Stimulated activated CD4-positive, alpha-beta T cell treated with anti-CD3 and anti-CD28 coated beads, TNF-alpha, amount 100 ng/mL, for 24 hours (primary cell): ENCODE measurements at places on chromosomes 4 and X.
A peak's percentile ranks its signal among the peaks of the same experiment; 100 is the strongest.

GRCh38 chr4:146340798-146341197 is 126.5 kb downstream of the REELD1 start:
- DNase-seq = no peak

DNA sequence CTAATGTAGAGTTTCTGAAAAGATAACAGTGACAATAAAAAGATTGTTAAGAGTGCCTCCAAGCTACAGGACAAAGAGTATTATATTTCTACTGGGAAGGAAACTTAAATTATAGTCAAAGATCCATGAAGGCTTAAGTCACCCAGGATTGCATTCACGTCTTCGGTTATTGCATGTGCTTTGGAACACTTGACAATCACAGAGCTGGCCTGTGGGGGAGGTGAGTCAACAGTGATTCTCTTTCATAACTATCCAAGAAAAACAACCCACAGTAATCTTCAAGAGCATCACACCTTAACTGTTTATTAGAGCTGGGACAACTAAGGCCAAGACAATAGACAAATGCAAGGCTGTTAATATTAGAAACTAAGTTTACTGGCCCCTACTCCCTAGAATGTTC is 40.3 kb downstream of the PDGFC start:
- no peak for DNase-seq

GRCh38 chr4:13612569-13612968 is 15.0 kb downstream of the BOD1L1 start:
- DNase-seq = no peak

- DNase-seq = no peak
Measured at GRCh38 chr4:42643685-42644084, 13.2 kb downstream of the ATP8A1 start.

- no peak for DNase-seq
Measured at GRCh38 chrX:63349307-63349706, 1.8 kb downstream of the SPIN4 start.

- DNase-seq = no peak
Measured at GRCh38 chr4:91019513-91019912, 892.3 kb downstream of the CCSER1 start.

- no peak for DNase-seq
Measured at GRCh38 chr4:9611101-9611500, 166.9 kb downstream of the DEFB131A start.

DNA sequence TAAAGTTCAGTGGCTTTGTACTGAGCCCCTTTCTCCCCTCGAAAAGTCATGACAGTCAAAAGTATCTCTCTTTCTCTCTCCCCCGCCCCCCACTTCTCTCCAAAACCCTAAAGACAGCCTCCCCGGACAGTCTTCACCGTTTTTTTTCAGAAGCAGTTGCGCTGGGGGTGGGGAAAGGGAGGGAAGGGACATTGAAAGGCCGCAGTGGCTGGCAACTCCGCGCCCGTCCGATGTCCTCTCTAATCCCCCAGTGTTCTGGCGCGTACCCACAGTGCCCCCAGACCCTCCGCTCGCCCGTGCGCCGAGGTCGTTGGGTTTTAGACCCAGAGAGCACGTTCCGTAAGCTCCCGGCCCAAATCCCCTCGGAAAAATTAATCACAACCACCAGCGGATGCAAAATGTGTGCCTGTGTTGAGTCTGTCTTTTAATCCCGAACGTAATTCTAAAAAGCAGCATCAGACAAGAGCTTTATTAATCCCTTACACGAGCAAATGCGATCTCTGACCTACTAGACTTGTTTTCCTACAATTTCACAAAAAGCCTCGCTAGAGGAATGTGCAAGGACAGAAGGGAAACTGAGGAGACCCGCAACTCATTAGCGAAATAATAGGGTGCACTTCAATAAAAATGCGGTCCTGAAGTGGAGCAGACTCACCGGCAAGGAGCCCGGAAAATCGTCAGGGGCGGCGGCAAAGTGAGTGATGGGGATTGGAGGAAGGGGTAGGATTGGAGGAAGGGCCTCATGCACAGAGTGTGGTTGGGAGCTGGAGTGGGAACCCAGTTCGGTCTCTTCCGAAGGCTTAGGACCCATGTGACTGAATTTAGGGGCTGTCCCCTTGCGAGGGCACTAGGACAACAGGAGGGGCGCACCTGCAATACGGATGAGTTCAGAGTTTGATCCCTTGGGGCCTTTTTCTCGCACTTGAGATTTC is 12.2 kb upstream of the PRDM8 start:
- peak; percentile 18 for DNase-seq

DNA sequence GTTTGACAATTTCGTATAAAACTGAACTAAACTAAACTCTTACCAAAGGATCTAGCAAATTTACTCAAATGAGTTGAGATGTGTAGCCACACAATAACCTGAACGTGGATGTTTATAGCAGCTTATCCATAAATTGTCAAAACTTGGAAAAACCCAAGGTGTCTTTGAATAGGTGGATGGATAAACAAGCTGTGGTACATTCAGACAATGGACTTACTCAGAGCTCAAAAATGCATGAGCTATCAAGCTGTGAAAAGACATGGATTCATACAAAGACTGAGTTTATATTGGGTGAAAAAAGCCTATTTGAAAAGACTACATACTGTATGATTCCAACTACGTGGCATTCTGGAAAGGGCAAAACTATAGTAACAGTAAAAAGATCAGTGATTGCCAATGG is 69.5 kb downstream of the LARP1B start:
- no peak for DNase-seq

GRCh38 chrX:15366506-15367352 is 17.5 kb downstream of the VEGFD start:
- DNase-seq = no peak

GRCh38 chrX:86421771-86422170 is 273.5 kb downstream of the DACH2 start:
- no peak for DNase-seq

DNA sequence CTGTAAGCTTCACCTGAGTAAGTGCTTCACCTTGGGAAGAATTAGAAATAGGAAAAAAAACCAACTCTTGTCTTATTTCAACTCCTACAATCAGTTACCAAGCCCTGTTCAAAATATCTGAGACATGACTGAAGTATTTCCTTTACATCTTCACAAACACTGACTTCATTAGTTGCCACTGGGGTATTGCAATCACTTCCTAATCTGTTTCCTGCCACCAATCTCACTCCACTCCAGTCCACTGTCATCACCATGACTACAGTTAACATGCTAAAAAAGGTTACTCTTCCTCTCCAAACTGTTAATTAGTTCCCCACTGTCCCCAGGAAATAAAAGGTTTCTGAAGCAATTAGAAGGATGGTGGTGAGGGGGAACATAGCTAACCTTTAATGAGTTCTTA is 3.3 kb upstream of the SUPT20HL1 start:
- DNase-seq = no peak

DNA sequence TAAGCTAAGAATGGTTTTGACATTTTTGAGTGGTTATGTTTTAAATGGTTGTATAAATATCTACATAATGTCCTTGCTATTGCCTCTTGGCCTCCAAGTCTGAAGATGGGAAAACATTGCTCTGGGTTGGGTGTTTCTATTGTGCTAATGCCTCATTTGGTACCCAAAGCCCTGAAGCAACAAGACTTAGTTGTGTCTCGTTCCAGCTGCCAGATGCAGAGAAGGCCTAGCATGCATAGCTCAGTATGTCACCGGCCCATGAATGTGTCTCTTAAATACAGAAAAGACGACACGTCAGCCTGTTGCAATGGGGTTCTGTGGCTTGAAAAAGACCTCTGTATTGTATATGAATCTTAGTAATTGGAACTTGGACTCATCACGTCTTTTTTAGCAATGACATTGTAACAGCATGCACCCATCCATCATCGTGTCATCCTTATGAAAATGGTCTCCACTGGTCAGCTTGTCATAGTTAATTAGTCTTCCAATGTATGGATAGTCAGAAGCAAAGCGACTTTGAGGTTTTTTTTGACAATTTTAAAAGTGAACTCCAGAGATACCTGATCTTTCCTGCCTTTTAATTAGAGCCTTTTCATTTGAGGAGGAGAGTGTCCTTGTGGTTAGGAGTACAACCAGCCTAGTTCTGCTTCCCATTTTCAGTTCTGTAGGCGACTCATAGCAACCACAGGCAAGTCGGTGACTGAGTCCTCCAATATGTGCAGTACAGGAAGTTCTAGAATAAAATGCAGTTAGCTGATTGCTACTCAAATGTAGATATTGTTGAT is 126.4 kb upstream of the GATB start:
- DNase-seq = no peak

- no peak for DNase-seq
Measured at GRCh38 chr4:123785538-123785937, 388.9 kb downstream of the SPRY1 start.

DNA sequence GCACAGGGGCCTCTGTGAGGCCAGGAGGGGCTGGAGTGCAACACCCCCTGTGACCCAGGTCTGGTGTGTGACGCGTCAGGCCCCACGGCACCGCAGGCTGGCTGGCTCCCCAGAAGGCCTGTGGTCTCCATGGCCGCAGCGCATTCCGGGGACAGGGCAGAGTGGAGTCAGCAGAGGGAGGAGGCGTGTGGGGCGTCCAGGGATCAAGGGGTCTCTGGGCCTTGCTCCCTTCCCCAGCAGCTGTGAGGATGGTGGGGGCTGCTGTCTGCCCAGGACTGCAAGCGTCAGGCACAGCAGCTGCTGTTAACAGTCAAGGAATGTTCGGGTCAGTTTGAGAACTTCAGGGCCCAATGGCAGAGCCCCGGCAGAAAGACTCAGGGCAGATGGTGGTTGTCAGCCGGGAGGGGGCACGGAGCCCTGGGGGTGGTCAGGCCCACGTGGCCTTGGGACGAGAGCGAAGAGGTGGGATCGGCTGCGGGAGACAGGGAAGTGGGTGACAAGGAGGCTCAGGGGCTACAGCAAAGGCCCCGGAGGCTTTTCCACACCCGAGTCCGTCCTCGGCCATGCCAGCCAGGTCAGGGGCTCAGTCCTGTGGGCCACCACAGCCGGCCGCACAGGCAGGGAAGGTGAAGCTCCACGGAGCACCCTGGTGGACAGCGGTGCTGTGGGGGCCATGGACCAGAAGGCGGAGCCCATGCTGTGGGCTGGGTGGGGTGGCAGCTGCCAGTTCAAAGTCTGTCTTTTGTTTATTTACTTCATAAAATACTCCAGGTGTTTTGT is 18.3 kb downstream of the PCGF3 start:
- no peak for DNase-seq

GRCh38 chr4:139208404-139208945 is 31.5 kb upstream of the ELF2 start:
- no peak for DNase-seq

DNA sequence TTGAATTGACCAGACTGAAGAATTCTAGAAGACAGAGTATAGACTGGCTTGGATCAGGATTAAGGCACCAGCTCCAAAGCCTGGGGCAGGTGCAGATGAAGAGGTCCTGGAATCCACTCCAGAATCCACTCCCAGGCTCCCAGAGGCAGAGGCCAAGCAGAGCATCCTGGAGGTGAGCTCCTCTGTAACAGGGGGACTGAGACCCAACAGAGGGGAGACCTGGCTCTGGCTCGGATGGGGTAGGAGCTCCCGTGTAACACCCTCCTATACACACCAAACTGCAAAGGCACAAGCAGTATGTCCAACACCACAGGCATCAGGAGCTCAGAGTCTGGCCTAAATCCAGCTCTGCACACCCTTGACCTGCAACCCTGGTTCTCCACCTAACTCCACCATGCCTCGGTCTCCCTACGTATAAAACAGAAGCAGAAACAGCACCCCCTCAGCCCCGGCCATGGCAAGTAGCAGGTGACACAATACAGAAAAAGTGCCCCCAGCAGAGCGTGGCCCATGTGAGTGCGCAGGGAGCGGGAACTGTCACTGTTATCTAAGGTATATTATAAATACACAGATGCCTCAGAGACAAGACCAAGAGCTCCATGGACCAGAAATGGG is 14.9 kb downstream of the RNF212 start:
- DNase-seq = no peak

DNA sequence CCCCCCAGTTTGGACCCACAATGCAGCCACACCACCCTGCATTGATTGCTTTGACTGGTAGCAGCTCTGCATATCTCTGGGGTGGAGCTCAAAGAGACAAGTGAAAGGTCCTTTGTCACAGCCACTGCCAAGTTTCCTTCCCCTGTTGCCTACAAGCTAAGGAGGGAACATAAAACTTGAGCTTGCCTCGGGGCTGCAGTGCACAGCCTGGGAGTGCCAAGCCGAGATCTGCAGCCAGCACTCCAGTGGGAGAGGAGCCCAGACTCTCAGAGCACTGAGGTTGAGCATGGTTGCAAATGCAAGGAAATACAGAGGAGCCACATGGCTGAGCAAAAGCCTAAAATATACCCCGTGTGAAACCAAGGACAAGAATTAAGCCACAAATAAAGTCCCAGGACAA is 142.2 kb downstream of the DKK2 start:
- no peak for DNase-seq

DNA sequence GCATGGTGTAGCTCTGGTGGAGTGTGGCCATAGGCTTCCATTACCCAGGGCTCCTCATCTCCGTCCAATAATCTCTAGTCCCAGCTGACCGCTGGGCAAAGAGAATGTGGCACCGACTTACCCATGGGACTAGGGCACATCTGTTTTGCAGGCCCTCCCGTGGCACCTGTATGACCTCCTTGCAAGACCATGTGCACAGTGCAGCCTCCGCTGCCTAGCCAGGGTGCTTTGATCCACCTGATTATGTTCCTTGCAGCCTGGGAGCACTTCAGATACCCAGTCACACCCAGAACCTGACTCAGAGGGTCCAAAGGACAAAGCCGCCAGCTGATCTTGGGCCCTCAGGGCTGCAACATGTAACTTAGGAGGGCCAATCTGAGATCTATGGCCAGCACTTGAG is 84.8 kb downstream of the PCDH10 start:
- no peak for DNase-seq

- no peak for DNase-seq
Measured at GRCh38 chr4:110034026-110034393, 121.3 kb downstream of the EGF start.

- no peak for DNase-seq
Measured at GRCh38 chr4:28357990-28358389, 1497.3 kb downstream of the STIM2 start.

- DNase-seq = no peak
Measured at GRCh38 chr4:109967798-109968520, 55.3 kb downstream of the EGF start.

DNA sequence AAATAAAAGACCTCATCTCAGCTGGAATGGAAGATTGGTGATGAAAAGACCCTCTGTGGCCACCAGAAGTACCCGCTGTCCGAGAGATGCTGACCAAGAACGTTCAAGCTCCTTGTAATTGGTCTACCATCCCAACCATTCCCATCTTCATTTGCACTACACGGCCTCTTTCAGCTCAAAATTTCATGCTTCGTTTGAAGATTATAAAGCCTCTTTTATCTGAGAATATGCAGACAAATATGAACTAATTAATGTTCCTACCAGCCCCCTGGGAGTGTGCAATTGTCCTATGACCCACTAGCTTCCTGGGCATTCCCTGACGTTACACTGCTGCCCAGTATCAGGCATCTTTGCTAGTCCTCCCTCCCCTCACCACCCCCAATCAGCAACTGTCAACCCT is 583.7 kb downstream of the MID1IP1 start:
- DNase-seq = no peak

DNA sequence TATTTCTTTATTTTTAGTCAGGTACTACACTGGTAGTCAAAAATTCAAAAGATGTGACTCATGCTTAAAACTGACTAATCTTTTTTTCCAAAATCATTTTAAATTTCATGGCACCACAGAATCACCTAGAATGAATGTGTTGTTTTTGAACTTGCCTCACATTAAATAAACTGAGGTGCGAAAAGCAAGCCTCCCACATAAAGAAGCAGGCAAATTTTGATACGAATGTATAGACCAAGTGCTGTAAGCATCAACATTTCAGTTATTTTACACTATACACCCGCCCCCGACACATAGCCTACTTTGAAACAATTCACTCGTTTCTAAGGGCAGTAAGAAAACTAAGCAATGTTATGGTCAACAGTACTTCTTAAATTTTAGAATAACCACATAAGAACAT is 94.3 kb downstream of the MRPL1 start:
- no peak for DNase-seq
